Activated naive CD8-positive, alpha-beta T cell treated with anti-CD3 and anti-CD28 coated beads for 36 hours (primary cell): ENCODE measurements at places on chromosomes 3 and 15. TPM values are rescaled to one million over a fixed set of nuclear protein-coding genes. Genes with fewer than 3 reads are reported as not detected.

Gene FBXO40
- not detected for total RNA-seq

Gene HERC2
- total RNA-seq: 30.3 TPM

Gene CP
- not detected for total RNA-seq

Gene ACP3
- total RNA-seq: not detected

Gene NDN
- total RNA-seq: 3.5 TPM

DNA sequence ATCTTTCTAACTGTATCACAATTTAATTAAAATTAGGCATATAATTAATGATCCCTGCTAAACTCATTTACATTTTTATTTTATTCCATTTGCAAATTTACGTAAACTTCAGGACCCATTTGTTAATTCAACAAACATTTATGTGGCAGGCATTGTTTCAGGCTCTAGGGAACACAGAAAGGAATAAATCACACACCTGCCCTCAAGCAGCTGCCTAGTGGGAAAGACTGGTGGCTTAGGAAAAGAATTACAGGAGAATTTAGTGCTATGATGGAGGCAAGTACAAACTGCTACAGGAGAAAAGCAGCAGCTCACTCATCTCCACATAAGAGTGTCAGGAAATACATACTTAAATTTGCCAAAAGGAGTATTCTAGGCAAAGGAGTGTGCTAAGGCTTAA is 11.2 kb downstream of the CBLB start:
- peaks cover 39% of the 10 kb centered on the region for H3K4me1 ChIP-seq
- H3K36me3 ChIP-seq: peaks cover 59% of the 10 kb centered on the region
- H3K27ac ChIP-seq: peak overlapping the region; percentile 12
- peak overlapping the region; percentile 4 for H3K4me3 ChIP-seq

DNA sequence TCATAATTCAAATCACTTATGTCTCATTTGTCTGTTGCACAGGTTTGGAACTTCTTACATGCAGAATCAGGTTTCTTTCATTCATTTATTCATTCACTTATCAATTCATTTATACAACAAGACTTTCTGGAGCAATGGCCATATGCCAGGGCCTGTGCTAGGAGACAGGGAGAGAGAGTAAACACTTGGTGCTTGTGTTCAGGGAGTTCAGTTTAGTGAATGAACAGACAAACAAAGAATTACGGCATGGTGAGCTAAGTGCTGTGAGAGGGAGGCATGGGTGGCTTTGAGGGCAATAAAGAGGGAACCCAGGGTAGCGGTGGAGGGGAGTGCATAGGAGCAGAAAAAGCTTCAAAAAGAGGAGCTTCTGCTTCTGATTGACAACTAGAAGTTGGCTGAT is 8.5 kb upstream of the IREB2 start:
- H3K36me3 ChIP-seq: no peaks in the 10 kb centered on the region
- no peak for DNase-seq
- H3K4me3 ChIP-seq: no peak overlapping the region

- H3K4me1 ChIP-seq: no peaks in the 10 kb centered on the region
- no peak for DNase-seq
- H3K4me3 ChIP-seq: no peak overlapping the region
- H3K27ac ChIP-seq: no peak overlapping the region
These were observed 38.2 kb upstream of the FAM3D start for GRCh38 chr3:58704745-58705144.

Gene XCR1
- not detected for total RNA-seq

Gene SLC24A5
- total RNA-seq: not detected

- H3K27ac ChIP-seq: no peak overlapping the region
- no peak overlapping the region for H3K4me3 ChIP-seq
- H3K4me1 ChIP-seq: no peaks in the 10 kb centered on the region
- H3K36me3 ChIP-seq: peaks cover 21% of the 10 kb centered on the region
These were observed 97.8 kb downstream of the NUP210 start for GRCh38 chr3:13322324-13322723.

DNA sequence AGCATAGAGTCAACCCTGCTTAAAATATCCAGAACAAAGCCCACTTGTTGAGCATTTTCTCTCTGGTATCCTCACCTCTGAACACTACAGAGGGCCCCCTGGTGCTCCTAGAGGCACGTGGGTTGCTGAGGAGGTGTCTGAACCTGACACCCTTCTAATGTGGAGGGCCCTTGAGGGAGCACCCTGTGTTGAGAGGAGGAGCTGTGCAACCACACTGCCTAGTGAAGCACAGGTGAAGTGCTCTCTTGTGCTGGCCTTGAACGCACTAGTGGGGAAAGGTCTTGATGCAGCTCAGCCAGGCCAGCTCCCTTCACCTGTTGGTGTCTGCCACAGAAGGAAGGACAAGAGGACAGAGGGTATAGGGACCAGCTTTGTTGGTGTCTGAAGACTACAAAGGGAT is 51.9 kb downstream of the CCK start:
- no peaks in the 10 kb centered on the region for H3K27me3 ChIP-seq
- peaks cover 30% of the 10 kb centered on the region for H3K36me3 ChIP-seq

- H3K27ac ChIP-seq: no peak overlapping the region
- no peak for DNase-seq
- peaks cover 18% of the 10 kb centered on the region for H3K36me3 ChIP-seq
- peaks cover 23% of the 10 kb centered on the region for H3K4me1 ChIP-seq
These were observed 207.3 kb downstream of the PLCL2 start for GRCh38 chr3:17091910-17092582.

DNA sequence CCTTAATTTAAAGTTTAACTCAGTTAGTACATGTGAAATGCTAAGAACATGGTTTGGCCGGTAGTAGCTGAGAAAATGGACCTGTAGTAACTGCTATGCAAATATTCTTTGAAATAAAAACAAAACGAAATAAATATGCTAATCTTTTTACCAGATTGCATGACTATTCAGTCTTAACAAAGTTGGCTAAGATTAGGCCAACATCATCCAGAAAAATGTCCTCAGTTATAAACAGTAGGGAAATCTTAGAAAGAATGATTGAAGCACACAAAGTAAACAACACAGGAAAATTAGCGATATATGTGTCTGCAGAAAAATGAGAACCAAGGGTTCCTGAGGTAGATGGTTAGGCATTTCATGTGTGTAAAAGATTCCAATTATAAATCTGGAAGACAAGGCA is 832.1 kb downstream of the TUSC7 start:
- H3K27ac ChIP-seq: no peak overlapping the region
- no peak for DNase-seq
- no peaks in the 10 kb centered on the region for H3K4me1 ChIP-seq
- H3K27me3 ChIP-seq: no peaks in the 10 kb centered on the region

Gene PPP1R14D
- not detected for total RNA-seq

Gene GP5
- total RNA-seq: 0.80 TPM

Gene CATSPER2
- 1.7 TPM for total RNA-seq

Gene CCR3
- not detected for total RNA-seq

DNA sequence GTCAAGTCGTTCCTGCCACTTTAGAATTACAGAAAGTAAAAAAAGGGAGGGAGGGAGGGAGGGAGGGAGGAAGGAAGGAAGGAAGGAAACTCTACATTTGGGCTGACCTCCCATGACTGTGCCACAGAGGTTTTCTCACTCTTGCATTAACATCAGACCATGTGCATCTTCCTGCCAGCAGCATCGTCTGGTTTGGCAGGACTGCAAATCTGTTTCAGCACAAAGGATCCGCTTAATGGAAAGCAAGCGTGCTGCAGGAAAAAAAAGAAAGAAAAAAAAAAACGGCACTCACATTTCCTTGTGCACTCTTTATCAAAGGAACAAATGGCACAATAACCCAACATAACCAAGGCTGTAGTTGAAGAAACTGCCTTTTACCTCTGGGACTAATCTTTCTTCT is 148.8 kb upstream of the HES1 start:
- H3K4me1 ChIP-seq: no peaks in the 10 kb centered on the region
- no peaks in the 10 kb centered on the region for H3K36me3 ChIP-seq
- no peak overlapping the region for H3K4me3 ChIP-seq
- H3K27me3 ChIP-seq: peaks cover 9% of the 10 kb centered on the region

GRCh38 chr15:56916825-56917477 is 1.5 kb upstream of the TCF12 start:
- DNase-seq: no peak
- peaks cover 30% of the 10 kb centered on the region for H3K4me1 ChIP-seq
- peak overlapping the region; percentile 19 for H3K27ac ChIP-seq
- H3K4me3 ChIP-seq: peak overlapping the region; percentile 81
- peaks cover 15% of the 10 kb centered on the region for H3K36me3 ChIP-seq
